ENCODE measurements at places on chromosomes 3 and 15.

- H3K27ac ChIP-seq = no peak overlapping the region
- no peaks in the 10 kb centered on the region for H3K27me3 ChIP-seq
- no peak overlapping the region for H3K4me3 ChIP-seq
- no peak for DNase-seq
- peaks cover 12% of the 10 kb centered on the region for H3K4me1 ChIP-seq
Measured at GRCh38 chr3:150739200-150739863, 23.6 kb downstream of the SIAH2 start.

DNA sequence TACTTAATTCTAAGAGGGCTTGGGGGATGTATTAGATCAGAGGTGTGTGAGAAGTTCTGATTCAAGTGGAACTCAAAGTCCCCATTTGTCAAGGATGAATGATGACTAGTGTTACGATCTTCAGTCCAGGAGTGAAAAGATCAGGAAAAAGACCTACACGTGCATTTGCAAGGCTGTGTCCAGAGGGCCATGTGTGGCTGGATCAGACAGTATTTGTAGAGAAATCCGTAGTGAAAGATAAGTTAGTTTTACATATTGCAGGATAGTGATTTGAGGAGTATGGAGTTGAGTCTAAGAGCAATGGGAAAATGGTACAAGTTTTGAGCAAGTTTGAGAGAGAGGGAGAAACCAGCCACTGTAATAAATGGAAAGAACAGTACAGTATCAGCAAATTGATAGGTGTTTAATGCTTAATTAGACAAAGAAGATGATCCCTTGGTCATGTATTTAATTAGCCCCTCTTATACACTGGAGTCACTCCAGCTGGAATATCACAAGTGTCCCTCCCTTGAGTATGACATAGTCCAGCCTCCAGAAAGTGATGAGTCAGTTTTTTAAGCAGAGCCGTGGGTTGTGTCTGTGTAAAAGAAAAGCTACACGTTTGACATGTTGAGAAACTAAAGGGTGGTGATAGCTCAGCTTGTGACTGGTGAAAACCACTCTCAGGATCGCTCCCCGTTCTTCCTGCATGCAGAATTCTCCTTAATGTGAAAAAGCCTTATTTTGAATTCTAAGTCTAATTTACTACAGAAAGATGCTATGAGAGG is 348.8 kb downstream of the ROBO1 start:
- H3K27me3 ChIP-seq = no peaks in the 10 kb centered on the region
- H3K27ac ChIP-seq = no peak overlapping the region
- DNase-seq = no peak
- H3K4me3 ChIP-seq = no peak overlapping the region
- no peaks in the 10 kb centered on the region for H3K36me3 ChIP-seq

GRCh38 chr15:71331173-71331572 is 215.9 kb downstream of the THSD4 start:
- H3K4me3 ChIP-seq = no peak overlapping the region
- H3K27me3 ChIP-seq = no peaks in the 10 kb centered on the region
- DNase-seq = no peak
- peak overlapping the region; percentile 81 for H3K27ac ChIP-seq
- H3K36me3 ChIP-seq = no peaks in the 10 kb centered on the region

DNA sequence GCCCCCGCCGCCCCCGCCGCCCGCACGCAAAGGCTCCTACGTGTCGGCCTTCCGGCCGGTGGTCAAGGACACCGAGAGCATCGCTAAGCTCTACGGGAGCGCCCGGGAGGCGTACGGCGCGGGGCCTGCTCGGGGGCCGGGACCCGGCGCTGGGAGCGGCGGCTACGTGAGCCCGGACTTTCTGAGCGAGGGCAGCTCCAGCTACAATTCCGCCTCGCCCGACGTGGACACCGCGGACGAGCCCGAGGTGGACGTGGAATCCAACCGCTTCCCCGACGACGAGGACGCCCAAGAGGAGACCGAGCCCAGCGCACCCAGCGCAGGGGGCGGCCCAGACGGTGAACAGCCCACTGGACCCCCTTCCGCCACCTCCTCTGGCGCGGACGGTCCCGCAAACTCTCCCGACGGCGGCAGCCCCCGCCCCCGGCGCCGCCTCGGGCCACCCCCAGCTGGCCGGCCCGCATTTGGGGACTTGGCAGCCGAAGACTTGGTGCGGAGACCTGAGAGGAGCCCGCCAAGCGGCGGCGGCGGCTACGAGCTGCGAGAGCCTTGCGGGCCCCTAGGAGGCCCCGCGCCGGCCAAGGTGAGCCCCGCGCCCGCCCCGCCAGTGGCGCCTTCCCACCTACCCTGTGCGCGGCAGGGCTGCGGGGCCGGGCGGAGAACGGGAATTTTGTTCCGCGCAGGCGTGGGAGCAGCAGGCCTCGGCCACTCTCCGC is 2.4 kb downstream of the SKOR1 start:
- H3K36me3 ChIP-seq = no peaks in the 10 kb centered on the region
- H3K27ac ChIP-seq = no peak overlapping the region
- no peak for DNase-seq
- peaks cover 53% of the 10 kb centered on the region for H3K4me1 ChIP-seq
- peaks cover 95% of the 10 kb centered on the region for H3K27me3 ChIP-seq

DNA sequence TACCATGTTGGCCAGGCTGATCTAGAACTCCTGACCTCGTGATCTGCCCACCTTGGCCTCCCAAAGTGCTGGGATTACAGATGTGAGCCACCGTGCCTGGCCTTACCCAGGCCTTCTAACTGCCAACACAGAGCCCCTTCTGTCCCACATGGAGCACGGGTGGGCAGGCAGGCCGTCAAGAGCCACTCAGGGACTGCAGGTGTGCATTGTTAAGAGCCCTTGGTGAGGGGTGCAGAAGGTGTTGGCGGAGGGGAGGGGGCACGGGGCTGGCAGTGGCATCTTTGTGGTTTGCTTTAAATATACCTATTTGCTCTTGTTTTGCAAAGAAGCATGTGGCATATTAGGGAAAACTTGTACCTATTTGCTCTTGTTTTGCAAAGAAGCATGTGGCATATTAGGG is 37.3 kb downstream of the SMAD6 start:
- H3K27me3 ChIP-seq = no peaks in the 10 kb centered on the region
- no peak for DNase-seq
- H3K4me1 ChIP-seq = peaks cover 29% of the 10 kb centered on the region
- H3K27ac ChIP-seq = no peak overlapping the region
- H3K4me3 ChIP-seq = no peak overlapping the region

GRCh38 chr3:40333416-40333815 is 23.9 kb downstream of the EIF1B start:
- H3K27me3 ChIP-seq = no peaks in the 10 kb centered on the region
- H3K27ac ChIP-seq = no peak overlapping the region
- H3K4me1 ChIP-seq = no peaks in the 10 kb centered on the region
- no peaks in the 10 kb centered on the region for H3K36me3 ChIP-seq
- no peak for DNase-seq
- no peak overlapping the region for H3K4me3 ChIP-seq

- no peaks in the 10 kb centered on the region for H3K27me3 ChIP-seq
- no peak overlapping the region for H3K4me3 ChIP-seq
- H3K36me3 ChIP-seq = no peaks in the 10 kb centered on the region
- H3K27ac ChIP-seq = no peak overlapping the region
- H3K4me1 ChIP-seq = no peaks in the 10 kb centered on the region
Measured at GRCh38 chr3:45337839-45338470, 50.4 kb upstream of the LARS2 start.

DNA sequence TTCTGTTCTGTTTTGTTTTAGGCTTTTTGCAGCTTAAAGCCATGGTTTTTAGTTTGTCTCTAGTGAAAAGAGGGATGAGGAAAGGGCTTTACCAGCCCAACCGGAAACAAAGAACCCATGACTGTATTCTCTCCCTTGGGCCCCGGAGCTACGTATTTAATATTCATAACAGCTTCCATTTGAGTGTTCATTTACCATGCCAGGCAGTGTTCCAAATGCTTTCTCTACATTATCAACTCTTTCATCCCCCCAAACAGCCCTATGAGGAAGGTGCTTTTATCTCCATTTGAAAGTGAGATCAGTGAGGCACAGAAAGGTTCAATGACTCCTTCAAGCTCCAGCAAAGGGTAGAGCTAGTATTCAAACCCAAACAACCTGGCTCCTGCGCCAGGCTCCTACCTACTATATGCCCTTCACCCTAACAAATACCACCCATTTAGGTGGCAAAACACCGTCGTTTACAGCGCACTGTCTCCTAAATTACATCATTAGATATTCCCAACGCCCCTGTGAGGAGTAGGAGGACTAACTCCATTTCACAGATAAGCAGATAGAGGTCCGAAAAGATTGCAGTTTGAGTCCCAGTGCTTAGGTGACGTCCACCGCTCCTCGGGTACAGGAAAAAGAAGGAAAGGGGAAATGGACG is 27.9 kb downstream of the GTPBP8 start:
- H3K4me3 ChIP-seq = peak overlapping the region; percentile 88
- H3K27me3 ChIP-seq = no peaks in the 10 kb centered on the region
- peaks cover 17% of the 10 kb centered on the region for H3K36me3 ChIP-seq
- peaks cover 36% of the 10 kb centered on the region for H3K4me1 ChIP-seq

- peaks cover 14% of the 10 kb centered on the region for H3K27me3 ChIP-seq
- peaks cover 7% of the 10 kb centered on the region for H3K4me1 ChIP-seq
- H3K4me3 ChIP-seq = no peak overlapping the region
- H3K36me3 ChIP-seq = no peaks in the 10 kb centered on the region
- H3K27ac ChIP-seq = no peak overlapping the region
Measured at GRCh38 chr15:73677146-73677607, 7.0 kb upstream of the CD276 start.

GRCh38 chr3:12400616-12401194 is 83.6 kb upstream of the TSEN2 start:
- no peaks in the 10 kb centered on the region for H3K27me3 ChIP-seq
- no peaks in the 10 kb centered on the region for H3K36me3 ChIP-seq
- DNase-seq = no peak
- H3K4me1 ChIP-seq = no peaks in the 10 kb centered on the region
- H3K4me3 ChIP-seq = no peak overlapping the region

- H3K4me3 ChIP-seq = no peak overlapping the region
- H3K27me3 ChIP-seq = peaks cover 9% of the 10 kb centered on the region
- no peaks in the 10 kb centered on the region for H3K36me3 ChIP-seq
- H3K27ac ChIP-seq = no peak overlapping the region
- no peak for DNase-seq
- peaks cover 13% of the 10 kb centered on the region for H3K4me1 ChIP-seq
Measured at GRCh38 chr3:113537155-113537554, 4.8 kb downstream of the SIDT1 start.

DNA sequence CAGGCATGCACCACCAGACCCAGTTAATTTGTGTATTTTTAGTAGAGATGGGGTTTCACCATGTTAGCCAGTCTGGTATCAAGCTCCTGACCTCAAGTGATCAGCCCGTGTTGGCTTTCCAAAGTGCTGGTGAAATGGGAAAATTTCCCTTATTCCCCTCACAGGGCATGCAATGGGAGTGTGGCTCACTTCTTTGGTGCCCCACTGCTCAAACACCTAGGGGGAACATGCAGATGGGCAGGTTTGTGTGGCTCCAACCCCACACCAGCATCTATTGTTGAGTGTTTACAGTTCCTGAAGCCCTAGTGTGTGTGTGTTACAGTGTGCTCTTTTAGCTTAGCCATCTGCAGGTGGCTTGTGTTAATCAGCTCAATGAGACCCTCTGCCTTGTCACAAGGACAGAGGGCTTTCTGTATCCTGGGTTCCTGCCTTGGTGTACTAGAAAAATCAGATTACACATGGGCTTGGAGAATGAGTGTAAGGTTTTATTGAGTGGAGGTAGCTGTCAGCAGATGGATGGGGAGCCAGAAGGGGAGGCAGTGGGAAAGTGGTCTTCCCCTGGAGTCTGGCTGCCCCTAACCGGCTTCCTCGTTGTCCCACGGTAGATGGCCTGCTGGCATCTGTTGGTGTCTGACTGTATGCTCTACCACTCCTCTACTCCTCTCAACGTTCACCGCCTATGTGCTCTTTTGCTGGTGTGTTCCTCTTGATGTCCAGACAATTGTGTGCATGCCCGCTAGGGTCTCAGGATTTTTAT is 248.1 kb upstream of the CBLB start:
- H3K27ac ChIP-seq = no peak overlapping the region
- no peaks in the 10 kb centered on the region for H3K36me3 ChIP-seq
- H3K27me3 ChIP-seq = no peaks in the 10 kb centered on the region
- DNase-seq = no peak
- no peaks in the 10 kb centered on the region for H3K4me1 ChIP-seq
- H3K4me3 ChIP-seq = no peak overlapping the region

GRCh38 chr3:9890249-9891071 is at the start of gene JAGN1:
TSS of gene JAGN1 (plus strand) at chr3:9890610. CDS start at chr3:9890723, 113 bp downstream.
- peak within 1 kb of the TSS; percentile 95 for H3K27ac ChIP-seq
- no peaks in the 10 kb centered on the region for H3K27me3 ChIP-seq
- H3K36me3 ChIP-seq = peaks cover 15% of the 10 kb centered on the region
- peak within 1 kb of the TSS; percentile 100 for H3K4me3 ChIP-seq

Measured in esophagus muscularis mucosa (tissue), 4 donors.